ENCODE measurements at places on chromosomes 3 and 15.

GRCh38 chr3:145639875-145640274 lies 521.1 kb downstream of the PLOD2 start:
- DNase-seq = no peak

- no peak for DNase-seq
These were observed 397.1 kb upstream of the CFAP20DC start for GRCh38 chr3:59446775-59447465.

DNA sequence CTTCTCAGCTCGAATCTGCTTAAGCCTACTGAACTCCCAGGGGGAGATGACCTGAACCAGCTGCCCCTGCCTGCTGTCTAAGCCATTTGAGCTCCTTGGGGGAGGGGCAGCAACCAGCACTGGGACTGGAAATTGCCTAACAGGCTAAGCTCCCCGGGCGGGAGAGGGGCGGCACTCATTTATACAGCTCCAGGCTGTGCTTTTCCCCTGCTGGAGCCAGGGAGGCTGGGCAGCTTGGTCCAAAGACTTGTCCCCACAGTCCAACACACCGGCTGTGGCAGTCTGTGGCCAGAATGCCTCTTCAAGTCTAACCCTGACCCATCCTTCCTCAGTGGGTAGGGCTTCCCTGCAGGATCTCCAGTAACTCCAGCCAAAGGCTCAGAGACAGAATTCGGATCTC lies 1241.5 kb downstream of the ROBO2 start:
- no peak for DNase-seq

GRCh38 chr3:89058371-89058770 lies 49.0 kb upstream of the EPHA3 start:
- DNase-seq = no peak

GRCh38 chr3:47678446-47679338 lies 100.0 kb upstream of the CSPG5 start:
- no peak for DNase-seq

GRCh38 chr3:158631981-158632380 lies 12.3 kb upstream of the GFM1 start:
- DNase-seq = no peak

DNA sequence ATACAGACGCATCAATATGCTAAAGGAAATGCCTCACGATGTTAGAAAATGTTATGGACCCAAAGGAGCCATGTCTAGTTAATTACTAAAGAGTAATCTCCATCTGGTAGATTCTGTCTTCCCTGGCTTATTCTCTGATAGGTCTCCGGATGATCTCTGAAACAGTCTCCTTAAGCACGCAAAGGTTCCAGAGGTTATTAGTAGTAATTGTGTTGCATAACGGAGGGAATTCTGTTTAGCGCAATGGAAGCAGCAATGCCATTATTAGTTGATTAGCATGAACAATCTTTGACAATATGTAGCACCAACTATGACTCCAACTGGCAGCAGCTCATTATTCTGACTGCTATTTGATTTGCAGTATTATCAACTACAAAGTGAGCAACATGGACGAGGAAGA lies 952.5 kb upstream of the SEMA6D start:
- DNase-seq = no peak

- DNase-seq = no peak
These were observed 82.0 kb downstream of the MYLK start for GRCh38 chr3:123802007-123802625.

DNA sequence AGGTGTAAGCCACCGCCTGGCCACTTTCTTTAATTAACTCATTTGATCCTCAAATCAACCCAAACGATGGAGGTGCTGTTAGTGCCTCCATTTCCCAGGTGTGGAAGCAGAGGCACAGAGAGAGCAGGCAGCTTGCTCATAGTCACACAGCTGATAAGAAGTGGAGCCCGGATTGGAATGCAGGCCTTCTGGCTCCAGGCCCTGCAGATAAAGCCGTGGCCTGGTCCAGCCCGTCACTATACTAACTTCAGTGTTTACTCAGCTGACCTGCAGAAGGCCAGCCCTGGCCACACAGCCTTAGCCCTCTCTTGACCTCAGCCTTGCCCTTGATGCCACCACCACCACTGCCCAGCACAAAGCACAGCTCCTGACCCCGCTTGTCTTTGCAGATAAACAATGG lies 116.7 kb downstream of the NUP210 start:
- DNase-seq = no peak

- no peak for DNase-seq
These were observed 81.0 kb downstream of the TMEM108 start for GRCh38 chr3:133119176-133119575.

GRCh38 chr3:53196575-53197407 lies 35.8 kb downstream of the PRKCD start:
- DNase-seq = no peak

DNA sequence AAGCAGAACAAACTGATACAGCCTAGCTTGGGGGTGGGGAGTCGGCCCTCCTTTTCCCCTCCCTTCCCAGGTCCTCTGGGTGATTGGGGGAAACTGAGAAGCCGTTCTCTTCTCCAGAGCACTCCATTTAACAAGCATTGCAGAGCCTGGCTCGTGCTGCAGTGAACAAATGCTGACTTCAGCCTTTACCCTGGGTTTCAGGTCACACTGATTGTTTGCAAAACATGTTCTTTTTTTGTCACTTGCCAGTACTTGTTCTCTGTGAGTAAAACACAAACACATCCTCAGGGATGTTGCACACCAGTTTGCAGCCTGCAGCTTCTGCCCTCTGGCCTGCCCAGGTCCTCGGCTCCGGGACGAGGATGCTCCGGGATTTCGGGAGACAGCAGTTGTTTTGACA lies 132.8 kb downstream of the PGPEP1L start:
- no peak for DNase-seq
